ENCODE measurements at places on chromosomes 2 and 18.

- DNase-seq = no peak
Measured at GRCh38 chr2:53536583-53537361, 230.8 kb upstream of the CHAC2 start.

DNA sequence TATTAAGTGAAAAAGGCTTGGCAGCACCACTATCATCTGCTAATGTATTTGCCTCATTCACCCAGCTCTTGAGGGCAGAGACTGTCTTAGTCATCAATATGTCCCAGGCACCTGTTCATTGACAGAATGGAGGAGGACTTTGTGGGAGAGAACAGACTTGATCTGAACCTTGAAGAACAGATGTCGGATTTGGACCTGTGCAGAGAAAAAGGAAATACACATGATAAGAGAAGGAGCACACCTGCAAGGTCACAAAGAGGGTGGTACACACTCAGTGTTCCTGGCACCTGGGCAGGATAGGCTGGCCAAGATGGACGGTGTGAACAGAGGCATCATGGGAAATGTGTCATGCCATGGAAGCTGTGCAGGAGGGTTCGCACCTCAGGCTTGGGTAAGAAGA, 7.4 kb upstream of the MGAT4A start:
- no peak for DNase-seq

- DNase-seq = no peak
Measured at GRCh38 chr18:68482815-68483214, 232.1 kb downstream of the TMX3 start.

GRCh38 chr2:224584785-224585210, 365 bp downstream of the CUL3 start:
- peak; percentile 45 for DNase-seq

DNA sequence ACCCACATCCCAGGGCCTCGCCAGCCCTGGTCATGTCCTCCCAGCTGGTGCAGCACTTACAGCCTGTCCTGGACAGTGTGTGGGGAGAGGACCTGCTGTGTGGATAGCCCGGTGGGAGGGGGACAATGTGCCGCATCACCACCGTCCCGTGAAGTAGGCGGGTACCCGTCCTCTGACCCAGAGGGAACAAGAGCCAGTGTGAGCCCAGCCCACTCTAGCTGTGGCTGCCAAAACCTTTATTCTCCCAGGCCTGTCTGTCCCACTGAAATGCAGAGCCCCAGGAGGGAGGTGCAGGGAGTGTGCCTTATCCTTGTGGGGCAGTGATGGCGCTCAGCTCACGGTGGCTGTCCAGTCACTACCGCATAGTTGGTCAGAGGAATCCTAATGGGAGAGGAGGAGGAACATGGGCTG, 1.7 kb downstream of the TRAF3IP1 start:
- no peak for DNase-seq

DNA sequence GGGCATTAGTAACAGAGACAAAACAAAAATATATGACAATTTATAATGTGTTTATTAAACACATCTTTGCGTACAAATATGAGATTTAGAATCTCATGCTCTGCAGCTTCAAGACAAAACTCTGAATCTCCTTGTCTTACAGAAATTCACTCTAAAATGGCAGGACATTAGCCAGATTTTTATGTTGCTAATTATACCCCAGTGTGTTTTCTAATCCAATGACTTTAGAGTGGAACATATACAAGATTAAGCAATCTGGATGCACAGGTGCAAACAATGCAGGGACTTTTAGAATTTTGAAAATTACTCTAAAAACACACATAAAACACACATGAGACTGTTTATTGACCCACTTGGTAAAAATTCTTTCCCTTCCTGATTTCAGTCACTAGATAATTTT, 85.9 kb downstream of the CALCRL start:
- no peak for DNase-seq

DNA sequence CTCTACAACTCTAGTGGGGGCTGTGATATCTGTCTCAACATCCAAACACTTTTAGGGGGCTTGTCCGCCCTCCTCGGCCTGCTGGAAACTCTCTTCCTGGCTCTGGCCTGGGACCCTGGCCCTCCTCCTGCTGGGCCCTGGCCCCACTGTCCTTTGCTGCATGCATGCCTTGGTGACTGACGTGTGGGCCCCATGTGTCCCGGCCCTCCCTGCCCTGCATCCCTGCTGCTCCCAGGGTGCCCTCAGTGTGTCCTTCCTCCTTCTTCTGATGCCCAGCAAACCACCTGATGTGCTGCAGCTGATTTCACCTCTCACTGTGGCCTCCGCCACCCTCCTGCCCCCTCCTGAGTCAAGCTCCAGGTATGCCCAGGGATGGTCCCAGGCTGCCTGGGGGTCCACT, 101.7 kb downstream of the SEPTIN10 start:
- no peak for DNase-seq
